HFFc6 (cell line): ENCODE measurements at places on chromosomes 2 and 18. TPM values are rescaled to one million over a fixed set of nuclear protein-coding genes. Genes with fewer than 3 reads are reported as not detected.

Gene RGPD4
- 0.11 TPM in 1 of 3 replicates, not detected in the others for total RNA-seq

Gene IMPACT
- total RNA-seq = 46.1 and 46.5 TPM in 2 replicates

Gene TTN
- total RNA-seq = 0.24 to 0.64 TPM (median 0.48 TPM) in 3 replicates

Gene AFF3
- 0.37 to 8.2 TPM (median 0.81 TPM) in 3 replicates for total RNA-seq

Gene SERPINE2
- 163 to 377 TPM (median 248 TPM) in 3 replicates for total RNA-seq

Gene SLC8A1
- 64.0 to 94.3 TPM (median 70.8 TPM) in 3 replicates for total RNA-seq

Gene SERPINB10
- 1.5 to 3.2 TPM (median 1.6 TPM) in 3 replicates for total RNA-seq

Gene SCG2
- 0.26 to 0.97 TPM (median 0.83 TPM) in 3 replicates for total RNA-seq

Gene CPLX4
- total RNA-seq = not detected in 3 replicates

Gene SCYGR6
- total RNA-seq = not detected in 3 replicates

Gene CLHC1
- total RNA-seq = 6.4 to 9.6 TPM (median 8.1 TPM) in 3 replicates

Gene GCG
- total RNA-seq = not detected in 3 replicates

Gene G6PC2
- not detected in 2 replicates for total RNA-seq

Gene CHRNG
- not detected in 3 replicates for total RNA-seq

Gene NEB
- total RNA-seq = not detected in 3 replicates

Gene C2orf42
- total RNA-seq = 14.0 to 17.8 TPM (median 17.1 TPM) in 3 replicates

Gene ITGAV
- 69.4 to 86.3 TPM (median 82.6 TPM) in 3 replicates for total RNA-seq

Gene CHRND
- total RNA-seq = not detected in 3 replicates

Gene ABCB11
- not detected in 3 replicates for total RNA-seq

Gene CROCC2
- not detected in 3 replicates for total RNA-seq

Gene SRSF7
- total RNA-seq = 120 to 154 TPM (median 149 TPM) in 3 replicates

Gene RBKS
- total RNA-seq = 1.9 and 2.4 TPM in 2 replicates

- no peak for DNase-seq
Observed at GRCh38 chr18:22634464-22634863, 216.7 kb upstream of the CTAGE1 start.

DNA sequence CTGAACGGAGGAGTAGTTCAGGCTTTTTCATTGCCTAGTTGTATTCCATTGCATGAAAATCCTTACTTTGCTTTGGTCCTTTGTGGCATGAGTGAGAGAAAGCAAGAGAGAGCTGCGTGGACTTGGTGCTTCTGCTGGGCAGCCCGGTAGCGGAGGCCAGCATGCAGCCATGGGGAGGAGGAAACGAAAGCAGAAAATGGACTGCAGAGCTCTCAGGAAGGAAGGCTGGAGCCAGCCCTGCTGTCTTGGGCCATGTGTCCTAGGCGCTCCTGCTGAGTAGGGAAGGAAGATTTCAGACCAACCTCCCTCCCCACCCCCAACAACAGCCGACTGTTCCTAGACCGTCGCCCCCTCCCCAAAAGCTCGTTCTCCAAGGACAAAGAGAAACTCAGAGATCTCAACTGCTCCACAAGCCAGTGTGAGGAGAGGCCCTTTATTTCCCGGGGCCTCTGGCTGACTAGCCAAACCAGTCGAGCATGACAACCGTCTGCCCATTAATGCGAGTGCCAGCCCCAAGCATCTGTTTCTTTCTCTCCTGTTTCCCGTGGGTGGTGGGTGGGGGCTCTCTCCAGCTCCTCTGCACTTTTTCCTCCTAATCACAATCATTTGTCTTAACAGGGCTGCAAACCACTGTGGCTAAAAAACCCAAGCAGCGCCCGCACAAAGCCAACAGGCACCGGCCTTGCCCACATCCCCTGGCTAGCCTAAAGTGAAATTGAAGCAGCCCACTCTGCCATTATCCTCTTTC lies 66.8 kb upstream of the FZD7 start:
- DNase-seq = no peak

- DNase-seq = no peak
Observed at GRCh38 chr18:79644666-79645057, 34.9 kb upstream of the CTDP1 start.

- DNase-seq = no peak
Observed at GRCh38 chr2:19319698-19320097, 38.7 kb downstream of the OSR1 start.

DNA sequence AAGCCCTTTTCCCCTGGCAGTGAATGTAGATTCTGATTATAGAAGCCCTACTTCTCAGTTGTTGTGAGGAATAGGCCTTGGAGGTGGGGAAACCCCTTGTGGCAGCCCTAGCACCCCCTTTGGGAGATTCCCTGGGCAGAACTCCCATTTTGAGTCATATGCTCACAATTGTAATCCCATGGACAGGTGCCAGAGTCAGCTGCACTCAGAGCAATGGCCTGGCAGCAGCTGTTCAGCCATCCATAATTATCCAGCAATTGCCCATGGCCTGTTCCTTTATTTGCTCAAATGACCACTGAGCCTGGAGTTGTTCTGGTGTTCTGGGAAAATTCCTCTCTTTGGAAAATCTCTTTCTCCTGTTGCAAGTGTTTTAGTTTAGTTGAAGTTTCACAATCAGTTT lies 71.7 kb downstream of the PTRHD1 start:
- DNase-seq = peak; percentile 58

GRCh38 chr18:42174909-42175308 lies 219.9 kb downstream of the PIK3C3 start:
- peak; percentile 8 for DNase-seq

DNA sequence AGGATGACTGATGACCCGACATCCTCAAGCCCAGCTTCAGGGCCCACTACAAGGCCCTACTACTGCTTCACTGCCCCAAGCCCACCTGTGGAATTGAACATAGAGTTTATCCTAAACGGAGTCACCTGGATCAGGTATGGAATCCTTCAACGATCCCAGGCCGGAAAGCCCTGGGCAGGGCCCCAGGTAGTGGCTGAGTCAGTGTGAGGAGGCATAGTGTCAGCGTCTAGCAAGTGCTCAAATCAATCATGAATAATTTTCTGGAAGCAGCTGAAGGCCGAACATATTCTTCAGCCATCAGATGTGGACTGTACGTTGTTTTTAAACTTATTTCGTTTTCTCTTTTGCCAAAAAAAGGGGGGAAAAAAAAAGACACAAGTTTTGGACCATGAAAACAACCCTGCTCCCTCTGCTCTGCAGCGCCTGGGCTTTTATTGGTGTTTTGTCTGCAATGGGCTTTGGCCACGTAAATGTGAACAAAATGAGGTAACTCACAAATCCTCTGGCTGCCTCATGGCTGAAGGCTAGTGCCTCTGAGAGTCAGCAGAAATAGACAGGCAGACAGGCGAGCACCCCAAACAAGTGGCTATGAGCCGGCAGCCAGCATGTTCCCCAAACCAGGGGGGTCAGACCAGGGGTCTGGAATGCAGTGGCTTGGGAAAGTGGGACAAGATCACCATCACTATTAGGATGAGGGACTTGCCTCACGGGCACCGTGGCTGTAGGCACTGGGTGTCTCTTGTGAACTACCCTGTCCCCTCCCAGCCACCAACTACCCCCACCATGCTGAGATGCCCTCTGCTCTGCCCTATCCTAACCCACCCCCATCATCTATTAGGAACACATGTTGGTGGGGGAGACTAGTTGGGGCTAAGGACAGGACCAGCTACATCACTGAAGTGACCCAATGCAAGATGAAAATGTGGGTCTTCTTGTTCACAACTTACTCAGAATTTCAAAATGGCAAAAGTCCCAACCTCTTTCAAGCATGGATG lies 51.4 kb downstream of the TTC32 start:
- DNase-seq = no peak

- no peak for DNase-seq
Observed at GRCh38 chr2:62343206-62343605, 147.3 kb downstream of the B3GNT2 start.

DNA sequence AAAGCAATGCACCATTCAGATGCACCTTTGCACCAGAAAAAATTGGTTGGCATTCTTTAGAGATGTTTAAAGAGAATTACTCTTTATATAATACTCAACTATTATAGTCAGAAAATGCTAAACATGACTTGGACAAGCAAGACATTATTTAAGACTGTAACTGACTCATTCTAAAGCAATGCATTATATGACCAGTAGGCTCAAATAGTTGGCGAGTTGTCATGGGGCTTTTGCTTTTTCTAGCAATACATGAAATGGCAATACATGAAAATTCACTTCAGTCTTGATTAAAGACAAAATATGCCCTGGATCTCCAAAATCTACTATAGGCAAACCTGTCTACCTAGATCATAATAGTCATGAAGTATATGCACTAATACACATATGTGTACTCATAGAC lies 216.9 kb upstream of the VWC2L start:
- peak; percentile 81 for DNase-seq

GRCh38 chr2:4300616-4301015 lies 597.2 kb downstream of the DCDC2C start:
- DNase-seq = no peak

- no peak for DNase-seq
Observed at GRCh38 chr18:67896451-67896850, 379.9 kb upstream of the DSEL start.

DNA sequence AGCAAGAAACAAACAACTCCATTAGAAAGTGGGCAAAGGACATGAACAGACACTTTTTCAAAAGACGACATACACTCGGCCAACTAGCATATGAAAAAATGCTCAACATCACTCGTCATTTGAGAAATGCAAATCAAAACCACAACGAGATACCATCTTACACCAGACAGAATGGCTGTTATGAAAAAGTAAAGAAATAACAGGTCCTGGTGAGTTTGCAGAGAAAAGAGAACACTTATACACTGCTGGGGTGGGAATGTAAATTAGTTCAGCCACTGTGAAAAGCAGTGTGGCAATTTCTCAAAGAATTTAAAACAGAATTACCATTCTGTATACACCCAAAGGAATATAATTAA lies 130.5 kb downstream of the PLCL1 start:
- no peak for DNase-seq

DNA sequence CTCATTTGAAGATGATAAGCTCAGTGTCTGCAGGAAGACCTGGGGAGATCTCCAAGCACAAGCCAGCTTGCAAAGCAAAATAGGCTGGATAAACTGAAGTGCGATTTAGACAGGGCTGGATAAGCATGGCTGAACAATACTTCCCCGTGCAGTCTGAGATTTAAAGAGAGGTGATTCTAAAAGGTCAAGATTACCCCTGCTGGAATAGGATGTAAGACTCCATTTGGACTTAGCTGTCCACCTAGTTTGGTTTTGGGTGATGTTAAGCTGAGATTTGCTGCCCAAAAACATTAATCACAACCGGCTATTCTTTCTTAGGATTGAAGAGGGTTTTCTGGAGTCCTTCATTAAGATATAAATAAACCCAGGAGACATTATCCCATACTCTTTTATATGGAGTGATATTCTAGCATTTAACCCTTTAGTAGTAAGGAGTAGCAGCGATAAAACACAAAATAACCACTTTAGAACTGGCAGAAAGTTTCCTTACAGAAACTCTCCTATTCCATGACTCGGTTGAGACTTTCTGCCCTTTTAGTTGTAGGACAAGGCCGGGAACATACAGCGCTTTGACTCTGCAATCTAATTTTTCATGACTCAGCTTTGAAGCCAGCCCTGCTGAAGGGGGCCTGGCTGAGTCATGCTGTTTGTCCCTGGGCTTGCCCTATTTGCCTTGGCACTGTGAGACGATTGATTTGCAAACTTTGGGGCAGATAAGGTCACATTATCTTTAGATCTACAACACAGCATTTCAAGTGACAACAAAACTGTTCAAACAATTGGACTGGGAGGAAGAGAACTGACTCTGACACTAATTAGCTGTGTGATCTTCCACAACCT lies 238.2 kb downstream of the GCA start:
- no peak for DNase-seq

- DNase-seq = no peak
Observed at GRCh38 chr2:20596193-20596972, 54.5 kb downstream of the HS1BP3 start.

GRCh38 chr2:27202854-27203253 lies 9.0 kb upstream of the ATRAID start:
- DNase-seq = no peak

DNA sequence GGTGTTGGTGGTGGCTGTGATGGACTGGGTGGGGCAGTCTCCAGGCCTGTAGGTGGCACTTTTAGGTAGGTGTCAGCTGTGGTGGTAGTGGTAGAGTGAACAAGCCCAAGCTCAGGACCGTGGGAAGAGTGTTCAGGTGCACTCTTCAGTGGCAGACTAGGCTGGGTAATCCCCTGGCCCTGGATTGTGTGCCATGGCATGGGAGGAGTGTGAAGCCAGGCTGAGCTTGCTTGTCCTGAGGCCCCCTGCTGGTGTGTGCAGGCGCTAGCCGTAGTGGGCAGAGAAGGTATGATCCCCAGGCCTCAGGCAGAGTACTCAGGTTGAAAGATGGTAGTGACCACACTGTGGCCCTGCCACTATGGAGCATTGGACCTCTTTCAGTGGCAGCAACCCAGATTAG lies 850.3 kb downstream of the DSC3 start:
- DNase-seq = no peak

GRCh38 chr2:169755083-169755870 lies 21.6 kb downstream of the KLHL23 start:
- no peak for DNase-seq

- DNase-seq = no peak
Observed at GRCh38 chr2:199441759-199442158, 16.0 kb downstream of the SATB2 start.

- no peak for DNase-seq
Observed at GRCh38 chr2:113227290-113227689, 51.4 kb downstream of the PAX8 start.

DNA sequence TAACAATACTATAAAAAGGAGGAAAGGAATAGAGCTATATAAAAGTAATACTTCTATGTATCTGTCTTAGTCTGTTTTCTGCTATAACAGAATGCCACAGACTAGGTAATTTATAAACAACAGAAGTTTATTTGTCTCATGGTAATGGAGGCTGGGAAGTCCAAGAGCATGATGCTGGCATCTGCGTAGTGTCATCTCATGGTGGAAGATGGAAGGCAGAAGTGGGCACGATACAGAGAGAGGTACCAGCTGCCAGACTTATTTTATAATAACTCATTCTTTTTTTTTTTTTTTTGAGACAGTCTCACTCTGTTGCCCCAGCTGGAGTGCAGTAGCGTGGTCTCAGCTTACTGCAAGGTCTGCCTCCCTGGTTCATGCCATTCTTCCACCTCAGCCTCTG lies 4.3 kb downstream of the DHX57 start:
- DNase-seq = no peak

DNA sequence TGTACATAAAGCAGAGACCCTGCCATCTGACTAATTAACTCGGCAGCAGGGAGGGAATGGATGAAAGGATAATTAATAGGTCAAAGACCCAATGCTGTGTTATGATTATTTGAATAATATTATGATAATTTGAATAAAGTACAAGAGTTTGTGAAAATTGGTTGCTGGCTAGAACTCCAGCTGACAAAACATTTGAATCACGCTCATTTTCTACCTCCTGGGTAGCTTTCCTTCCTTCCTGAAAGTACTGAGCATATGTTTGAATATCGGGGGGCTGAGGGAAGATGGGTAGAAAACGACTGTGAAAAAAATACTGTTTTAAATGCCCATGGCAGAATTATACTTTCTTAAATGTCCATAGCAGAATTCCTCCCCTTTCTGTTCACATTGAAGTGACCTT lies 243.6 kb upstream of the RBMS1 start:
- no peak for DNase-seq

GRCh38 chr2:205642599-205643356 lies 39.5 kb upstream of the NRP2 start:
- DNase-seq = no peak

DNA sequence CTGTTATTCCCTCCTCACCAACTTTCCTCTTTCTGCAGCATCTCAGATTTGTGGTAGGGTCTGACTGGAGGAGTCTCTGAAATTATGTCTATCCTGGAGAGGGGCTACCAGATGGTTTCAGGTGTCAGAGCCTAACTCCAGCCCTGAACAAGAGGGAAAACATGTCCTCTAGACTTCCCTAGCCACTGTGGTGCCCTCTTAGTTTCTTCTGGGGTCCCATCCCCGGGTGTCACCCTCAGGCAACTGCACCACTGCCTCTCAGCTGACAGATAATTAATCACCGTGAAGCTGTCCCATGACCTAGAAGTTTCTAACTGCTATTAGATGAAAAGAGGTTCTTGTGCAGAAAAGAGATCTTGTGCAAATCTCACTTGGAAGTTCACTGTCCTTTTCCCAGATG lies 95.1 kb upstream of the CELF4 start:
- no peak for DNase-seq
